ENCODE measurements at places on chromosomes 1 and 21. TPM values are rescaled to one million over a fixed set of nuclear protein-coding genes. Genes with fewer than 3 reads are reported as not detected.
A peak's percentile ranks its signal among the peaks of the same experiment; 100 is the strongest.

Gene LRRC71
- total RNA-seq, result 0.12 TPM

Gene PGBD5
- 2.5 TPM for total RNA-seq

Gene SPATA17
- not detected for total RNA-seq

Gene FOXD3
- total RNA-seq, result 0.12 TPM

Gene C1orf167
- not detected for total RNA-seq

Gene CRYAA
- not detected for total RNA-seq

DNA sequence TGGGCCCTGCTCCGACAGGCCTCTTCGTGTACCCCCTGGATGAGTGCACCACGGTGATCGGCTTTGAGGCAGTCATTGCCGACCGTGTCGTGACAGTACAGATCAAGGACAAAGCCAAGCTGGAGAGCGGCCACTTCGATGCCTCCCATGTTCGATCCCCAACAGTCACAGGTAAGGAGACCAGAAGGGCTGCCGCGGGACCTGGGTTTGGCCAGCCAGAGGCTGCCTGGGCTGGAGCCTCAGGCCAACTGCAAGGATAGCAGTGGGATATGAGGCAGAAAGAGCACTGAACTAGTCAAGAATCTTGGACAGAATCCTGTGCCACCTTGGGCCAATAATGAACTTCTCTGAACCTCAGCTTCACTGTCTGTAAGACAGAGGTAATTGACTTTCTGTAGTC is 22.1 kb downstream of the VWA5B1 start:
- no peak for DNase-seq

GRCh38 chr1:60487565-60488345 is 414.2 kb upstream of the C1orf87 start:
- no peak for DNase-seq

GRCh38 chr1:70737125-70737524 is 310.5 kb downstream of the PTGER3 start:
- DNase-seq, result no peak

DNA sequence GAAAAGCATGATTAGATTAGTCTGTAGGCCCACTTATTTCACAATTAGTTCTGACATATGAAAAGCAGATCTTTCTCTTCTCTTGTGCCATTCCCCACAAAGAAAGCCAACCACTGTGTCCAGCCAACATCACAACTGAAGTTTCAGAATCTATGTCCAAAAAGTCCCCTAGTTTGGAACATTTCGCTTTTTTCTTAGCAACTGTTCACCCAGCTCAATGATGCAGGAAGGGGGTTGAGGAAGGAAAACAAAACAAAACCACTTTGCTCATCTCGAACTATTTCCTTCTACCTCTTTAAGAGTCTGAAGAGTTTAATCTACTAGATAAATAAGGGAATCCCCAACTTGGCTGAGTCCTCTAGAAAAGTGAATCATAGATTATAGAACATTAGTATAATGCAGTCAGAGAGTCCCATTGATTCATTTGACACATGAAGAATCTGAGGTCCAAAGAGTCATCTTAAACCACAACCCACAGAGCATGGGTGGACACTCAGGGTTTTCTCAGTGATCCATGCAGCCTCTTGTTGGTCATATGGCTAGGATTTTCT is 159.3 kb upstream of the SGIP1 start:
- no peak for DNase-seq

DNA sequence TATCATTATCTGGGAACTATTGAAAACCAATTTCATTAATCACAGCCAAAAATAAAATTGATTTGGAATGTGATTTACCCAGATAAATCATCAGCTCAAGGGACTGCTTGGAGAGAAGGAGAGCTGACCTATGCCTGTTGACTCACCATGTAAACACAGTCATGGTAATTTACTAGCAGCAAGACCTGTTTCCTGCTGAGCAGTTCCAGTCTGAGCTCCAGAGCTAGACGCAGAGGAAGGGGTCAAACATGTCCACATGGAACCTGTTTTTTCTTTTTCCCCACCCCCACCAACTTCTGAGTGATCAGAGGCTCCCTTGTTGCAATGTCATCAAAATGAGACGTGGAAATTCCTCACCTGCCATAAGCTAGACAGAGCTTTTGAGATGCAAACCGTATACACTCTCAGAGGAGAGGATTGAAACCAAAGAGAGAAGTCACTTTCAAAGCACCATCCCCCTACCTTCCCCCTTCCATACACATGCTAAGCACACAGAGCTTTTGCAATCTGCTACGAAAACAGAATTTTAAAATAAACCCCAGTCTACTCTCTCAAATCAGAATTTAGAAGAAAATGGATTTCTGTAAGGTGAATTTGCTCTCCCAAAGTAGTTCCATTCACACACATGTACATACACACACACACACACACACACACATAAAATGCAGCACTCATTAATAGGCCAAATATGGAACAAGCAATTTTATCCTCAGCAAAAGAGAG is 55.9 kb upstream of the PTGFRN start:
- no peak for DNase-seq

DNA sequence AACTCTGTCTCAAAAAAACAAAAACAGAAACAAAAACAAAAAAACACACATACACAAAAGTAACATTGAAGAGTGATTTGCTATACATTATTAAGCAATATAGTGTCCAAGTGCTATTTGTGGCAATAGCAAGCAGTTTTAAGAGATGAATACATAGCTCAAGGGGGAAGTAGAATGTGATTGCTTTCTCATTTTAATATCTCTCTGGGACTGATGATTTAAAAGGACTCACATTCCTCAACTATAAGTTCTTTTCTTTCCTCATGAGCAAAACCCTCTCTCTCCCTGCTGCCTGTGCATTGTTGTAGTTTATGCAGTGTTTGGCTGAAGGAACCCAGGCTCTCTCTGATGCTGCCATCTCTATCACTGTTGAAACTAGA is 47.0 kb upstream of the CSF1 start:
- DNase-seq, result no peak

- DNase-seq, result no peak
These were observed 50.6 kb upstream of the MRPS6 start for GRCh38 chr21:34022627-34023335.

DNA sequence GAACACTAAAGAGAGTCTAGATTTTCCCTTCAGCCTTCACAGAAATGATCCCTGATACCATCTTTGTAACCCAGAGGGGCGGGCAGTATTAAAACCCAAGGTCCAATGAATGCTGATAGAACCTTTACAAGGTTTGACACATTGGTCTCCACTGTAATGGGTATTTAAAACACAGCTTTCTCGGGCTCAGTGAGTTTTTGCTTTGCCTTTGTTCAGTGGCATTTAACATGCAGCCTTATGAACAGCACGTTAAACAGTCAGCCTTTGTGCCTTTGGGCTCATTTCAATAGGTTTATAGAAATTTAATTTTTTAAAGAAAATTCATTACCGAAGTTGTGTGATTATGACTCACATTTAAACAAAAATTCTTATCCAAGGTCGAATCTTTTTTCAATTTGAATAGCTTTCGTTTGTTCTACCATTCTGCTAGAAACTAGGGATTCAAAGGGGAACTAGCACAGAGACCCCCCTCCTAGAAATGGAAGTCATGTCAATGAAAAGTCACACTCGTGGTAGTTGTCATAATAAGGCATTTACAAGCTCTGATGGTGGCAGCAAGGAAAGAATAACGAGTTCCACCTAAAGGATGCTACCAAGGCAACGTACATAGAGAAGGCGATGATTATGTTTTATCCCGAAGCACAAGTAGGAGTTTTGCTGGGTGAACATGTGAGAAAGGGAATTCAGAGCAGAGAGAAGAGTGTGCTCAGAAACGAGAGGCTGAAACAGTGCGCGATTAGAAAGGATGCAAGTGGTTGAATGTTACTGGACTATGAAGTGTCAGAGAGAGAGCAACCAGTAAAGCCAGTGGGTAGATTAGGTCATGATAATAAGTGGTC is 66.2 kb downstream of the SGIP1 start:
- DNase-seq, result no peak

GRCh38 chr1:1540818-1541628 is 599 bp upstream of the TMEM240 start:
- DNase-seq, result peak; percentile 59

- DNase-seq, result no peak
These were observed 4.1 kb upstream of the ACTA1 start for GRCh38 chr1:229438021-229438420.

DNA sequence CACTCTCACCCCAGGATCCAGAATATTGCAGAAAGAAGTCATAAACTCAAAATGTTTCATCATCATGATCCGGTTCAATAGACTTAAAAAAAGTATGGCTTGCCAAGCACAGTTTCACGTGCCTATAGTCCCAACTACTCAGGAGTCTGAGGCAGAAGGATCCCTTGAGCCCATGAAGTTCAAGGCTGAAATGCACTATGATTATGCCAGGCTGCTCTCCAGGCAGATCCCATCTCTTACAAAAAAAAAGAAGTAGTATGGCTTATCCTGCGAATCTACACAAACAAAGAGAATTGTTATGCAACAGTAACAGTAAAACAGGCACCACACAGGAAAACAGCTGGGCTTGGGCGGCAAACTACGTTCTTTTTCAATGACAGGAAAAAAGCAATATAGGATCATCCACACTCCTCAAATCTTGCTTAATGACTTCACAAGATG is 76.2 kb downstream of the EIF4G3 start:
- no peak for DNase-seq

GRCh38 chr21:39980241-39980820 is 113.1 kb downstream of the PCP4 start:
- DNase-seq, result no peak
